Metanephros (tissue), 2 donors: ENCODE measurements at places on chromosomes 11 and 22. TPM values are rescaled to one million over a fixed set of nuclear protein-coding genes. Genes with fewer than 3 reads are reported as not detected.

The RASL10A gene
- 1.3 TPM for total RNA-seq

The SDHD gene
- total RNA-seq: 139 TPM

The KRTAP5-9 gene
- total RNA-seq: 0.23 TPM

The OR52N4 gene
- not detected for total RNA-seq

The TTC9C gene
- total RNA-seq: 34.4 TPM

The ZNHIT2 gene
- 8.0 TPM for total RNA-seq

The MYO18B gene
- total RNA-seq: 26.0 TPM

The GAL gene
- total RNA-seq: not detected

The TALDO1 gene
- total RNA-seq: 118 TPM

The SYCE3 gene
- total RNA-seq: 0.58 TPM

The UBQLN3 gene
- 0.82 TPM for total RNA-seq

The CRYBB2 gene
- total RNA-seq: not detected

The PLEKHB1 gene
- 9.4 TPM for total RNA-seq

The FGF3 gene
- total RNA-seq: not detected

The MEI1 gene
- 3.0 TPM for total RNA-seq

The PANX1 gene
- total RNA-seq: 20.9 TPM

The RHOG gene
- total RNA-seq: 17.7 TPM

The DNAJB7 gene
- total RNA-seq: not detected

The ZPR1 gene
- total RNA-seq: 18.5 TPM

The MLC1 gene
- total RNA-seq: 3.0 TPM

The SOX10 gene
- total RNA-seq: 1.9 TPM

The CARD10 gene
- total RNA-seq: 18.7 TPM

The AIFM3 gene
- 0.99 TPM for total RNA-seq

The PLAAT5 gene
- total RNA-seq: 2.0 TPM

The OR52W1 gene
- not detected for total RNA-seq

The ASRGL1 gene
- total RNA-seq: 37.1 TPM

The ZP1 gene
- total RNA-seq: not detected
